ENCODE measurements at places on chromosomes 13 and 19. TPM values are rescaled to one million over a fixed set of nuclear protein-coding genes. Genes with fewer than 3 reads are reported as not detected.

MBD3L2 gene
- not detected for total RNA-seq

CALR3 gene
- 0.39 TPM for total RNA-seq

ZNF571 gene
- total RNA-seq = 14.2 TPM

SWSAP1 gene
- 0.50 TPM for total RNA-seq

CPB2 gene
- total RNA-seq = 0.11 TPM

ZFP28 gene
- 15.6 TPM for total RNA-seq

KCNN4 gene
- total RNA-seq = 0.83 TPM

IGFL1 gene
- not detected for total RNA-seq

CGB3 gene
- total RNA-seq = not detected

ETV2 gene
- 2.7 TPM for total RNA-seq

SYDE1 gene
- 19.6 TPM for total RNA-seq

LRRC4B gene
- 55.2 TPM for total RNA-seq

TTC9B gene
- total RNA-seq = 19.9 TPM

AMER2 gene
- total RNA-seq = 81.6 TPM

C19orf38 gene
- total RNA-seq = 2.4 TPM

ELSPBP1 gene
- total RNA-seq = 0.40 TPM

ERICH4 gene
- not detected for total RNA-seq

ZNF493 gene
- 38.7 TPM for total RNA-seq

SUPT5H gene
- 80.9 TPM for total RNA-seq

CEBPA gene
- total RNA-seq = 5.1 TPM

RXFP2 gene
- total RNA-seq = not detected

ZNF587B gene
- 15.5 TPM for total RNA-seq

EPN1 gene
- 33.4 TPM for total RNA-seq

ACTL9 gene
- total RNA-seq = not detected

POU4F1 gene
- 1.6 TPM for total RNA-seq

SLC6A16 gene
- 0.59 TPM for total RNA-seq

LGALS7 gene
- 0.72 TPM for total RNA-seq

CACNG7 gene
- total RNA-seq = 9.7 TPM

KANK3 gene
- total RNA-seq = 4.3 TPM

KCNRG gene
- total RNA-seq = 4.8 TPM

REEP6 gene
- total RNA-seq = 3.3 TPM

EFNB2 gene
- total RNA-seq = 37.9 TPM

WDR88 gene
- total RNA-seq = 0.22 TPM

SLAIN1 gene
- 175 TPM for total RNA-seq

PRTN3 gene
- 3.8 TPM for total RNA-seq

KPTN gene
- total RNA-seq = 7.1 TPM

MAG gene
- 83.5 TPM for total RNA-seq

SLC7A9 gene
- 0.50 TPM for total RNA-seq

All from spinal cord (tissue), 10 donors.